ENCODE measurements at places on chromosomes 1 and 21.

GRCh38 chr1:218996362-218996761 lies 177.3 kb upstream of the LYPLAL1 start:
- DNase-seq: no peak

DNA sequence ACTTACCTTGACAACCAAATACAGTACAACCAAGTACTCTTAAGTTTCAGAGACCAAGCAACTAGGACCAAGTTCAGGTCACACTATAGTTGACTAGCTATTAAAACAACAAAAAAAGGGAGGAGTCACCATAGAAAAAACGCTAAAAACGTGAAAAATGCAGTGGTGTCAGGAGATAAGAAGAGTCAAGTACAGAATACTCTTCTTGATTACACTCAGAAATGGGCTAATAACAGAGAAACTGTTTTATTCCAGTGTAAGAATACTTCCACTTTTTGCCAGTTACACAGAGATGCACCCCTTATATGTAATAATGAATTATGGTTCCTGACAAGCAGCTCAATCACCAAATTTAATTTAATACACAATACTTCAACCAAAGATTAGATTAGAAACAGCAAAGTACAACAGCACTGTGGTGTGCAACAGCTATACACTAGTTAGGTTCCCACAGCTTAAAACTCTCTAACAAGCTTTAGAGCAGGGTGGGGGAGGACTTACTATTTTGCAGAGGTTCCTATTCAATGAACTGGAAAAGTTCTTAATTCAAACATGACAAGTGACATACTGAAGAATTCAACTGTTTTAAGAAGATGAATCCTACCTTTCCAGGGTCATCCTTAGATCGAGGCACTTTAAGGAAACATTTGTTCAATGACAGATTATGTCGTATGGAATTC lies 70.4 kb downstream of the FOXJ3 start:
- DNase-seq: no peak

DNA sequence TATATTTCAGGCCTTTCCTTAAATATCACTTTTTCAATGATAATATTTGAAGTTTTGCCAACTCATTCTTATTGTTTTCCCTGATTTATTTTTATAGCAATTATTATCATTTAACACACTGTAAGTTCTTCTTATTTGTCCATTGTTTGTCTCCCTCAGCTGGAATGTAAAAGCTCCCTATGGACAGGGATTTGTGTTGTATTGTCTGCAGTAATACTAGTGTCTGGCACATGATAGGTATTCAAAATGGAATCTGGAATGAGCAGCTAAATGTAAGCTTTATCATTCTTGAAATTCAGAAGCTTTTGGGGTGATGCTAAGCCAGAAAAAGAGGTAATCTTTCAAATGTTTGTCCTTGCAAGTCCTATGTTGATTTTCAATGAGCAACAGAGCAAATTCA lies 112.1 kb downstream of the NEGR1 start:
- DNase-seq: no peak

GRCh38 chr1:16342331-16343062 lies 9.8 kb downstream of the FBXO42 start:
- DNase-seq: no peak

DNA sequence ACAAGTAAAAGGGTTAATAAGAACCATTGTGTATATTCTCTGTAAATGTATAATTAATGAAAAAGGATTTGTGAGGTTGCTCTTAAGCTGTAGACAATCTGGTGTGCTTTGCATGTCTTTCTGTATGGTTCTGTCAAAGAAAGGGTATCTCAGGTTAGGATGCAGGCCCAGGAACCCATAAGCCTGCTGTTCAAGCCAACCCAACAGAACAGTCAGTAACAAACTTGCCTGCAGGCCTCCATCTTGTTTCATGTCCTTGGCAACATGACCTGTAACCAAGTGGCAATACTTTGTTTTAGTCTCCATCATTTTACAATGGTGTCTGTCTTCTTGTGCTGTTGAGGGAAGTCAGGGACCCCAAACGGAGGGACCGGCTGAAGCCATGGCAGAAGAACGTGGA lies 29.2 kb downstream of the CBR1 start:
- no peak for DNase-seq

DNA sequence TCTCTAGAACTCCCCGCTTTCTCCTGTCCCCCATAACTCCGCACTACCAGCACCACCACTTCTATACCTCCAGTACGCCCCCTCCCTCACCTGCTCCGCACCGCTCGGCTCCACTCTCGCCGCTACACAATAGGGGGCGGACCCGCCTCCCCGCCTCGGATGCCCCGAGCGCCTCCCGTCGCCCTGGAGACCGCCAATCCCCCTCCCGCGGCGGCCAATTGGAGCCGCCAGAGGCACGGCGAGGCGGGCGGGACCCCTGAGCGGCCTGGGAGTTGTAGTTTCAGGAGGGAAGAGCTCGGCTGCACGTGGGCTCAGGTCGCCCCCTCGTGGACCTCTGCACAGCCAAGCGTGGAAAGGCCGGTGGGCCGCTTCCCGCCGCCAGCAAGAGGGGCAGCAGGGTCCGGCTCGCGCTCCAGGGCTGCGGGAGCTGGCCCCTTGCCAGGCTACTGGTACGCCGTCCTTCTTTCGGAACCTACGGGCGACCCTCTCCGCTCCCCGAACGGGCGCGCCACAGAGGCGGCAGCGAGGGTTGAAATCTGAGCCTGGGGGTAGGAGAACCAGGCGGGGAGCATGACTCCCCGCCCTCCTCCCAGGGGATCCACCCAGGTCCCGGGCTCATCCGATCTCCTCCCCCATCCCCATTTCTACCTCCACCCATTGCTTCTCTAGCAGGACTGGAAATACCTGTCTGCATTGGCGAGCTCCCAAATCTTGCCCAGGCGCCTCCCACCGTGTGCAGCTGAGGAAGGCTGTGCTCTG lies at the start of gene IGSF9:
IGSF9 (minus strand) TSS at position 131 of the 759 bp plus-strand sequence. CDS start 2,159 bp downstream, outside the sequence.
- peak; percentile 79 for DNase-seq

GRCh38 chr1:149845416-149845815 lies 54.0 kb upstream of the BOLA1 start:
- no peak for DNase-seq

DNA sequence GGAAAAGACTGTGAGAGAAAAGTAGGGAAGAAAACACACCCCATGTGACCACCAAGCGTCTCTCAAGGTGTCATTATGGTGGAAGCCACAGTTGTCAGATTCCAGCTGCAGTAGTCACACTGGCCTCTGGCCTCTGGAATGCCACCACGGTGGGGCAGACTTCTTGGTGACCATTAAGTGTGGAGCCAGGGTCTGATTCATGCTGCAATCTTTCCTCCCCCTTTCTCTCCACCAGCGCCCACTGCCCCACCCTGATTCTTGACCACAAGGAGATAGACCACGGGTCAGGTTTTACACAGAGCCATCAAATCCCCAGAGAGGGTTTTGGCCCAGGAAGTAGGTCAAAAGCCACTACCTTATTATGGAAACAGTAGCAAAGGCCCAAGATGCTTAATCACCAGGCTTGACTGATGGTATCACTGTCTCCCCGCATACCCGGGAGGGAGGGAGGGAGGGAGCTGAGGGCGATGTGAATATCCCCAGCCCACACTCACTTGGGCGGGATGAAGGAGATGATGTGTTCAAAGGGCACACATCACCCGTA lies 52.7 kb upstream of the GRHL3 start:
- DNase-seq: no peak

DNA sequence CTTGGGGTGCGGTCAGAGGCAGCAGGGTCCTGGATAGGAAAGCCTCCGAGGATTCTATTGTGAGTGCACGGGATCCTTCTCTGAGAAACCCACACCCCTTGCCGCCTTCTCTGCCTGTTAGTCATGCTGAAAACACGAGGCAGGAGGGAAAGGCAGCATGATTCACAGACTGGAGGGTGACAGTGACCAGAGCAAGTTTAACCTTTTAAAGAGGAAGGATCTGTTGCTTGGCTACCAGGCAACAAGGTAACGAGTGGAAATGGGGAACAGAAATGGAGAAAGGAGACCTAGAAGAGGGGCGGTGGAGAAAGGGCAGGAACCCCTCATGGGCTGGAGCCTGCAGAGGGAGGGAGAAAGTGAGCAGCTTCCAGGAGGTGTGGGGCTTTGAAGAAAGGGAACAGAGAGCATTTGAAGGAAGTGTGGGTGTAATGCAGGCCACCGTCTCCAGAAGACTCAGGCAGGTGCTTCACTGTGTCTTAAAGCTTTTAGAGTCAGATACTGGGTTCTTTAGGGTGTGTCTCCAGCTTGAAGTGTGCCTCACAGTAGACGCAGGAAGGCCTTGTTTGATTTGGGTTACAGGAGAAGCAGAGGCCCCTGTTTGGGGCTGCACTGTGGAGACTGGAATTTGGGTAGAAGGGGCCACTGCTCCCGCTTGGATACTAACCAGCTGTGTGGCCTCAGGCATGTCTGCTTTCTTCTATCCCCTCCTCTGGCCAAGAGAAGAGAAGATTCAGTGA lies 19.1 kb downstream of the OPTC start:
- no peak for DNase-seq

- no peak for DNase-seq
Observed at GRCh38 chr1:245874942-245875580, 632.0 kb downstream of the SMYD3 start.

DNA sequence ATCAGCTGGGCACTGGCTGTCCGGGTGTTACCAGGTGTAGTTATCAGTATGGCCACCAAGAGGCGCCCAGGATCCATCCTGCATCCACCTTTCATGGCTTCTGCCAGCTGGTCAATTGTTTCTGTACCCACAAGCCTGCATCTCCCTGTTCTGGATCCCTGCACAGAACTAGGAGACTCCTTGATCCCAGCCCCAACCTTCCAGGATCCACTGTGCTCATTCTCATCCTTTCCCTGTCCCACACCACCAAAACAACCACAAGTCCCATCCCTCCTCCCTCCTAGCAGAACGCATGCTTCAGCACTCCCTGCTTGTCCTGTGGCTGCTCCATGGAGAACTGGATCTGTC lies 27.2 kb upstream of the FOXE3 start:
- peak; percentile 37 for DNase-seq

GRCh38 chr1:89001510-89001909 lies 9.1 kb upstream of the KYAT3 start:
- no peak for DNase-seq

- no peak for DNase-seq
Observed at GRCh38 chr1:194369060-194369459, 1182.6 kb upstream of the B3GALT2 start.

GRCh38 chr1:234553240-234554188 lies 56.5 kb downstream of the IRF2BP2 start:
- no peak for DNase-seq

DNA sequence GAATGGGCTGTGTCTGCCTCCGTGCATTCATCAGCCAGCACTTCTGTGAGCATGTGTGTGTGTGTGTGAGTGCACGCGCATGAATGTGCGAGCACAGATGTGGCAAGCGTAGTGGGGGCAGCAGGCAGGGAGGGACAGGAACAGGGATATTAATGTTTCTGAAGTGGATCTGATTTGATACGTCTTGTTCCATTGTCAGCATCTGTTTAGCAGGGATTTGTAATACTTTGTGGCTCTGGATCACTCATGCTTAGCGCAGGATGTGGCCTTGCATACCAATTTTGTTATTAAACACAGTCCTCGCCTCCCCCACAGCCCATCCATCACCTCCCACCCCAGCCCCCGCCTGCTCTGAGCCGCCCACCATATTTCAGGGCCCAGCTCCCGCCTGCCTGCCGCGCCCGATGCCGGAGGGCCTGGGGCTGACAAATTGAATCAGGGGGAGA lies 52.4 kb downstream of the TMEM53 start:
- no peak for DNase-seq

- DNase-seq: peak; percentile 34
Observed at GRCh38 chr1:38328278-38329035, 281.9 kb upstream of the POU3F1 start.

DNA sequence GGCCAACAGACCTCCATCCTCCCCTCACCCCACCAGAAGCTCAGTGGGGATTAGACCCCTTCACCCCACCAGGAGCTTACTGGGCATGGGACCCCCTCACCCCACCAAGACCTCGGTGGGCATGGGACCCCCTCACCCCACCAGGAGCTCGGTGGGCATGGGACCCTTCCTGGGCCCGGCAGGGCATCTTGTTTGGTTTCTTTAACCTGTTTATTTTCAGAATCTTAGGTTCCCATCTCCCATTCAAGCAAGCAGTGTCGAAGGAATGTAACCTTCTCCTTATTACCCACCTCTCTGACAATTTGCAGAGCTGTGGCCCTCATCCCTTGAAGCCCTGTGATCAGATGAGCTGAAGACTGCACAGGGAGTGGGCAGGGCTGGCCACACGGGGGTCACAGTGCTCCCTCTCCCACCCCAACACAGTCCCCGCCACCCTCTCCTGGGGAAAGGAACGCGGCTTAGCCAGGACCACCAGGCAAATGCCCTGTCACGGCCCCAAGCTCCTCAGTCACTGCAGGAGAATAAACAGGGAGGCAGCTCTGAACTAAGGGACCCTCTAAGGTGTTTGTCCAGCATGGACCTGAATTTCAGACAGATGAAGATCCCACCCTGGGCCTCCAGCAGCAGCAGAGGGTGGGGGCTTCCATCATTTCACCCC lies 330.0 kb downstream of the NPHP4 start:
- no peak for DNase-seq

DNA sequence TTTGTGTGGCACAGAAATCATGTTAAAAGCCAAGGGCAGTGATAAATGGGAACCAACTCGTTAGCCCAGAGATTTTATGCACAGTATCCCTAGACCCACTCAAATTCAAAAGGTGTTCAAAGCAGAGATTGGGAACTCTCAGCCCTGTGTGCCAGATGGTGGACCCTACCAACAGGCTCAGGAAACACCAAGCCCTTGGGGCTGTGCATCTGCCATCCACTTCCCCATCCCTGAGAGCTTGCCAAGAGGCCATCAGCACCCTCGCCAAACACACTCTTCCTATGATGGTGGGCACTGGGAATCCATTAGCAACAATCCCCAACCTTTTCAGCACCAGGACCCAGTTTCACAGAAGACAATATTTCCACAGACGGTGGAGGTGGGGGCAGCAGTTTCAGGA lies 194.2 kb upstream of the NFIA start:
- DNase-seq: no peak

GRCh38 chr1:191065346-191065745 lies 587.7 kb upstream of the BRINP3 start:
- no peak for DNase-seq

- DNase-seq: no peak
Observed at GRCh38 chr1:3314491-3315381, 139.7 kb upstream of the ARHGEF16 start.

DNA sequence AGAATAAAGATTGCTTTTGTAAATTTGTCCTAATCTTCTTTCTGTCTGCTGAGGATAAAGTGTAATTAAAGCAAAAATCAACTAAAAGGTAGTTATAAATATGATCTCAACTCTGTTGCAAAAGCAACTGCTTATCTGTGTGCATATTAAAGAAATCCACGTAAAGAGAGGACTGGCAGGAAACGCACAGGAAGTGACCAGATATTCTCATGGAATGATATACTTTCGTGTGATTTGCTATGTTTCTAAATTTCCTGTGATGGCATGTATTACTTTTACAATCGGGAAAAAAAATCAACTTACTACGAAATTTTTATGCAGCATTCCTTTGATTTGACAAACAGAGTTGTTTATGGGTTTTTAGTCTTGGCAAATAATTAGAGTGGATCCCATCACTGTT lies 75.4 kb downstream of the RGS2 start:
- no peak for DNase-seq

GRCh38 chr1:213840575-213840974 lies 147.2 kb upstream of the PROX1 start:
- DNase-seq: no peak

GRCh38 chr21:27734146-27734545 lies 767.3 kb upstream of the ADAMTS5 start:
- no peak for DNase-seq
